Glutamatergic neuron (in vitro differentiated cells): ENCODE measurements at places on chromosomes 12 and 14. TPM values are rescaled to one million over a fixed set of nuclear protein-coding genes. Genes with fewer than 3 reads are reported as not detected.

Gene ATXN2
- total RNA-seq = 80.8 TPM

Gene SOAT2
- total RNA-seq = not detected

Gene RNASE2
- total RNA-seq = not detected

Gene CPSF6
- total RNA-seq = 167 TPM

Gene MSI1
- 229 TPM for total RNA-seq

Gene FAR2
- total RNA-seq = 6.9 TPM

Gene EAPP
- total RNA-seq = 33.2 TPM

Gene AKAP3
- total RNA-seq = 3.3 TPM

Gene APOLD1
- total RNA-seq = 0.86 TPM

Gene BBOF1
- total RNA-seq = 0.91 TPM

Gene GALNT16
- 124 TPM for total RNA-seq

Gene KLRC2
- total RNA-seq = not detected

Gene TPPP2
- total RNA-seq = not detected

Gene CEBPE
- not detected for total RNA-seq

Gene OASL
- not detected for total RNA-seq

Gene PPP4R4
- total RNA-seq = 1.6 TPM

Gene TDRD9
- total RNA-seq = not detected

Gene MEG3
- total RNA-seq = 0.22 TPM

Gene CAPZA3
- total RNA-seq = not detected

Gene DPY19L2
- 1.8 TPM for total RNA-seq

Gene PLEKHH1
- total RNA-seq = 32.4 TPM

Gene SLC5A8
- not detected for total RNA-seq

Gene GIT2
- 54.9 TPM for total RNA-seq

Gene SLC17A8
- total RNA-seq = 0.25 TPM

Gene TAS2R7
- 0.39 TPM for total RNA-seq

Gene ERBB3
- total RNA-seq = 33.7 TPM

Gene KRT72
- not detected for total RNA-seq

Gene TAS2R8
- total RNA-seq = not detected

Gene RASAL1
- total RNA-seq = not detected

Gene OR6C70
- total RNA-seq = not detected

Gene SLC6A15
- 123 TPM for total RNA-seq

Gene ITGB7
- total RNA-seq = not detected

Gene KLRC1
- total RNA-seq = not detected

Gene MANSC4
- not detected for total RNA-seq

Gene TCL1A
- not detected for total RNA-seq

Gene NFATC4
- 11.4 TPM for total RNA-seq

Gene TCL1B
- total RNA-seq = not detected

Gene MYO1H
- total RNA-seq = 0.27 TPM

Gene ZNF605
- 21.7 TPM for total RNA-seq

Gene ADAMTS20
- total RNA-seq = 7.0 TPM

Gene RERG
- not detected for total RNA-seq

Gene CDKL1
- 3.4 TPM for total RNA-seq

Gene PLEK2
- total RNA-seq = not detected

Gene INHBC
- not detected for total RNA-seq

Gene SIX6
- not detected for total RNA-seq

Gene STYK1
- not detected for total RNA-seq

Gene GPR137C
- total RNA-seq = 19.5 TPM

Gene KRT74
- not detected for total RNA-seq

Gene CATSPERB
- total RNA-seq = not detected

Gene SERPINA9
- total RNA-seq = not detected

Gene ABCD2
- total RNA-seq = 4.2 TPM

Gene OR4E2
- not detected for total RNA-seq

Gene RNASE7
- total RNA-seq = not detected

Gene VASH1
- 149 TPM for total RNA-seq

Gene FAM181A
- total RNA-seq = not detected

Gene KCNJ8
- total RNA-seq = 0.66 TPM

Gene RNASE3
- total RNA-seq = not detected
